ENCODE measurements at places on chromosomes 7 and 10. TPM values are rescaled to one million over a fixed set of nuclear protein-coding genes. Genes with fewer than 3 reads are reported as not detected.

DNA sequence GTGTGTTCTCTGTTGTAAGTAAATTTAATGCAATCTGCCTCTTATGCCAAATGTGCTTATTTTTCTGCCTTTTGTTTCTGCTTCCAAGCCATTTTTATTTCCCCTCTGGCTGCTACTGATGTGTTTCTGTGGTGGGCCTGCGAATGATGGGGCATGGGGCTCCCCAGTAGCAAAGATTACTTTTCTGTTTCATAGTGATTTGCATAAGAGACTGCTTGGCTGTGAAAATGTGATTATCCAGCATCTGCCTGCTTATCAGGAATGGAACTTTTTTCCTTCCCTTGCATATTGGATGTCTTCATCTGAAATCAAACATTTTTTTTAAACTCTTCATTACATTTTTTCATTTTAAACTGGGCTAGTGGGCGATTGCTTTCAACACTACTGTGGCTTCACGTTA is 57.7 kb upstream of the BTBD16 start:
- no peak for DNase-seq
- H3K27me3 ChIP-seq, result no peaks in the 10 kb centered on the region
- no peak overlapping the region for H3K27ac ChIP-seq
- no peaks in the 10 kb centered on the region for H3K4me1 ChIP-seq

DNA sequence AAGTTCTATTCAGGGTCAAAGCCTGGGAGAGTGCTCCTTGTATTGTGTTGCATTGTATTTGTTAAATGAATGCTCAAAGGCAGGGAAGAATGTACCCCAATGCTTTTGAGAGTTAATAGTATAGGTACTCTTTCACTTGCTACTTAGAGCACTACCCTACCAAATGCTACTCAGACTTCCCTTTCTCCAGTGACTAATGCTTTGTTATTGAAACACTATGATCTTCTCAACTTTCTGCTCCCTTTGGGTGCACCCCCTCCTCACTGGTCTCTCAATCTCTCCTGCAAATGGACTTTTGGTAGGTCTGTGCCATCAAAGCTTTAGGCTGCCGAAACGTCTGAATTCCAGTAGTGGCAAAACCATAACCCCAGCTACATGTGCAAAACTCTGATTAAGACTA is 177.7 kb upstream of the AHR start:
- H3K4me1 ChIP-seq, result no peaks in the 10 kb centered on the region
- H3K27ac ChIP-seq, result no peak overlapping the region
- DNase-seq, result no peak
- H3K4me3 ChIP-seq, result no peak overlapping the region
- H3K36me3 ChIP-seq, result no peaks in the 10 kb centered on the region

AKR1D1 gene
- not detected for total RNA-seq

- no peak overlapping the region for H3K27ac ChIP-seq
- no peaks in the 10 kb centered on the region for H3K4me1 ChIP-seq
- no peak for DNase-seq
- H3K4me3 ChIP-seq, result no peak overlapping the region
- H3K27me3 ChIP-seq, result no peaks in the 10 kb centered on the region
Measured at GRCh38 chr10:20745556-20746375, 151.3 kb downstream of the NEBL start.

All from esophagus squamous epithelium (tissue), 5 donors.